ENCODE measurements at places on chromosomes 7 and 10.

DNA sequence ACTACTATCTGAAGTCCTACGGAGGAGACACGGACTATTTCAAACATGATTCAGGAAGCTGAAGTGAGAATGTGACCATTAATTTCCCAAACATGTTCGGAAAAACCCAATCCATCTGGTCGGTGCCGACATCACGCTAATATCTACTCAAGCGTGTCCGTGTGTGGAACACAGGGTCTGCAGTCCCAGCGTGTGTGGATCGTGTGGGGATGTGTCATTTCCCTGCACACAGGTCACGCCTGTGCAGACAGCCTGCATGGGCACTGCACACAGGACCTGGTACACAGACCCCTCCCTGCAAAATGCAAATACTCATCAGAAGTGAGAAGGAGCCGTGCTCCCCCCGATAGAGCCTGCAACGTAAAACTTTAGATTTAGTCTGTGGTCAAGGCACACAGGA is 57.8 kb downstream of the CARD11 start:
- no peak for DNase-seq

- no peak for DNase-seq
Measured at GRCh38 chr10:31128536-31128935, 96.9 kb upstream of the ZNF438 start.

DNA sequence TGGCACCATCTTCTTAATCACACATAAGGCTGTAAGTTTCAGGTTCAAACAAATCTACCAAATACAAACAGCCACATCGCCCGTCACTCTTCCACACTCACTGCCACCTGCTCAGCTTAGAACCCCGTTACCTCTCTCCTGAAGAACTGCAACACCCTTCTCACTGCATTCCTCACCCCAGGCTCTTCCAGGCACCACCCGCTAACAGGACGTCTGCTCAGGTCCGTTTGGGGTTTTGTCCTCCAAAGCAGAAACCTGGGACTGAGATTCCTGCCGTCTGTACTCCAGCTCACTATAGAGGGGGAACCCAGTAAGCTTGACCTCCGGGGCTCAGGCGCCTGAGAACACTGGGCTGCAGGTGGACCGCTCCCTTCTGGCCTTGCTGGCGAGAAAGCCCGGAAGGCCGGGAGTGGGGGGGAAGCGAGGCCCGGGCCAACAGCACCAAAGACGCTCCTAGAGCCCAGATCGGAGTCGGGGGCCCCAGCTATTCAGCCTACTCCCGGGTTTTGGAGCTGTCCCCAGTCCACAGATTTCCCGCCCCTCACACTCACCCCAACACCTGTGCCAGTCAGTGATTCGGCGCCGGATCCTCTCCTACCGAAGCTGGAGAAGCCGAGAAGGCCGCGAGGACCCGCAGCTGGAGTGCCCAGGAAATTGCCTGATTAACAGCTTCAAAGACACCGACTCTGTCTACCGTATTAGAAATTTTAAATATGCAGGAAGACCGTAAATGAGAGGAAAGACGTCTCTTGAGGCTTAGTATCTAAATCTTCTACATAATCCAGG is at the start of gene AP3M1:
TSS of gene AP3M1 (minus strand) at position 625 of the 786 bp plus-strand sequence. CDS start 12,449 bp downstream, outside the sequence.
- peak; percentile 84 for DNase-seq

- no peak for DNase-seq
Measured at GRCh38 chr7:111138193-111138569, 47.3 kb downstream of the LRRN3 start.

DNA sequence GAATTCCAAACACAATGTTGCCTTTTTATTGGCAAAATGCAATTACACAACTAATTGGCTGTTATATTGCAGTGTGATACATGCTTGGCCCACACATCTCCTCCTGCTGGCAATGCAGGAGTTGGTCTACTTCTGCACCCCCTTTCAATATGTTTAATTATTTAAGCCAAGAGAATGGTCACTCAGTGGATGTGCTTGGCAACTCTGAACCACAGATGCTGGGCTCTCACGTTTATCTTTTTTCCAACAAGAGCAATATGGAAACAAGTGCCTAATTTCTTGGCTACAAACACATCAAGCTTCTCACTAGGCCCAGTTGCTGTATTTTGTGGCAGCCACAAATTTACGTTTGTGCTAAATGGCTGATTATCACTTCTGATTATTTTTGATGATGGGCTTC is 1149.2 kb upstream of the CELF2 start:
- no peak for DNase-seq

GRCh38 chr10:34748767-34749166 is 66.3 kb downstream of the PARD3 start:
- no peak for DNase-seq

DNA sequence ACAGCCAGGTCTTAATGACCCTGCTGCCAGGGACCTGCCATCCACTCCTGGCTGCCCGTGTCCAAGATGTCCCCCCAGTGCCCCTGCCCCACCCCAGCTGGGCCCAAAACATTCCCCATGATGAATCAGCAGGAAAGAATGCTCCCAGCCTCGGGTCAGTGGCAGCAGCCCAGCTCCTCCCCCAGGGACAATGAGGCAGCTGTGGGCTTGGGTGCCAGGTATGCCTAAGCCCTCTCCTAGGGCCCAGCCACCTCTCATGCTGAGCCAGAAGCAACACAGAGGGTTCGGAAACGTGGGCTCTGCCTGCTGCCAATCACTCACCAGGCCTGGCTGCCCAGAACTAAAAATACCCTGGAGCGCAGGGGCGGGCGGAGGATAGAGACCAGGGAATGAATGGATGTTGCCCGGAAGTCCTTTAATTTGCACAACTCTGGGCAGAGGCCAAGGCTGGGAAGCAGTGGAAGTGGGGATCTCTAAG is 1.5 kb upstream of the LOXL4 start:
- DNase-seq: no peak

GRCh38 chr10:3500408-3500856 is 284.6 kb downstream of the KLF6 start:
- peak; percentile 72 for DNase-seq

GRCh38 chr10:130897815-130898214 is 413.7 kb downstream of the TCERG1L start:
- DNase-seq: no peak

- DNase-seq: no peak
Measured at GRCh38 chr10:75739414-75740143, 308.2 kb downstream of the LRMDA start.

DNA sequence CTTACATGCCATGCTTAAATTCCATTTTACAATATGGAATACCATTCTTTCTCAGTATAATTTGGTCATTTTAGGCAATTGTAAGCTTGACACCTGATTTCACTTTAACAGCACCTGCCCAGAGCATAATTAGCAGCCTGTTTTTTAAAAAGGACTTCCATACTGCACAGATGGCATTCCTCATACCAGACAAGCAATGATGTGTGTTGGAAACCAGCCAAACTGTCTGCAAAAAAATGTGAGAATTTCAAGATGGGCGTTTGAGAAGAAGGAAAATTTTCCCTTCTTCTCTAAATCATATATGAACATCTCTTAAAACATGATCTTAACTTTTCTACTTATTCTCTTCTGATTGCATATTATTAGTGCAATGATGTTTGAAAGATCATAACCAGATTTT is 40.4 kb upstream of the AGMO start:
- DNase-seq: no peak

- no peak for DNase-seq
Measured at GRCh38 chr7:98341106-98341505, 59.6 kb downstream of the BRI3 start.

- DNase-seq: no peak
Measured at GRCh38 chr10:10125676-10126075, 892.0 kb upstream of the CELF2 start.

DNA sequence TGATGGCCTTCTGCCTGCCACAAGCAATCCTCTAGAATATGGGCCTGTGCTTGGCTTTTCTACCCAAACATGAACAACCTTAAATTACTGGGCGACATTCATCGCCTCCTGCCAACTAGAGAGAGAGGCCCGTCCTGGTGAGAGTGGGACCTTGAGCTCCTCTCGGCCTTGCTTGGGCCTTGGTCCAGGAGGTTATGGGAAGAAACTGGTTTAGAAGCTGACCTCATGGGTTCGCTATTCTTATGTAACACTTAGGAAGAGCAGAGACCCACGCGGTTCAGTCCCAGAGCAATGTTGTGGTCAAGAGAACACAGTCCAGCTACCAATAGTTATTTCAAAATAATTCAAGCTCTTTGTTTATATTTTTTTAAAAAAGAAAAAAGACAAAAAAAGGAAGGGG is 176.3 kb upstream of the ZNF32 start:
- no peak for DNase-seq

DNA sequence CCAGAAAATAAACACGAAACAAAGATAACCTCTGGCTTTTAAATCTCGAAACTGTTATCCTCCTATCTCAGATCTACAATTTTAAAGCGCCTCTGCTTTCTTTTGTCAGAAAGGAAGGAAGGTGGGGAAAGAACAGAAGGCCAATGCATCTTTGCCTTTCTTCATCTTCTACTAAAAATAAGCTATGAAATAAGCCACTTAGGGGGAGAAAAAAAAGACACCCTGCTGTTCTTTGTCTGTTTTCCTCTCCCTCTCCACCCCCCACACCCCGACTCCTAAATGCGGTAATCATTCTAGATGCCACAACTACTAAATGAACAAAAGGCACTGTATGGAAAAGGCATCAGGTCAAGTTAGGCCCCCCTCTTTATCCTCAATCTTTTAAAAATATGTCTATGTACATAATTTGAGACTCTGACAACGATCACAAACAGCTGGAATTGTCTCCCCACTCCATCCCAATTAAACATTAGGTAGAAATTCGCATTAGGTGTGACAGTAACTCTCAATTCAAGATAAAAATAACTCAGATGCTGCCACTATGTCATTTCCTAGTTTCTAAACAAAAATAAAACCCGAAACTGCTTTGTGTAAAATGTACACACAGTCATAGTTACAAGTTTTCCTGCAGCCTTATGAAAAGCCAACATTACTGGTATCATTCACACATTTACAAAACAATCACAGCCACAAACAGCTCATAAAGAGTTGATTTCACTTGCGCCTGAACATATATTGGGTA is 2.4 kb downstream of the UBE2H start:
- no peak for DNase-seq

- peak; percentile 56 for DNase-seq
Measured at GRCh38 chr10:72009425-72010081, 45.4 kb downstream of the CHST3 start.

DNA sequence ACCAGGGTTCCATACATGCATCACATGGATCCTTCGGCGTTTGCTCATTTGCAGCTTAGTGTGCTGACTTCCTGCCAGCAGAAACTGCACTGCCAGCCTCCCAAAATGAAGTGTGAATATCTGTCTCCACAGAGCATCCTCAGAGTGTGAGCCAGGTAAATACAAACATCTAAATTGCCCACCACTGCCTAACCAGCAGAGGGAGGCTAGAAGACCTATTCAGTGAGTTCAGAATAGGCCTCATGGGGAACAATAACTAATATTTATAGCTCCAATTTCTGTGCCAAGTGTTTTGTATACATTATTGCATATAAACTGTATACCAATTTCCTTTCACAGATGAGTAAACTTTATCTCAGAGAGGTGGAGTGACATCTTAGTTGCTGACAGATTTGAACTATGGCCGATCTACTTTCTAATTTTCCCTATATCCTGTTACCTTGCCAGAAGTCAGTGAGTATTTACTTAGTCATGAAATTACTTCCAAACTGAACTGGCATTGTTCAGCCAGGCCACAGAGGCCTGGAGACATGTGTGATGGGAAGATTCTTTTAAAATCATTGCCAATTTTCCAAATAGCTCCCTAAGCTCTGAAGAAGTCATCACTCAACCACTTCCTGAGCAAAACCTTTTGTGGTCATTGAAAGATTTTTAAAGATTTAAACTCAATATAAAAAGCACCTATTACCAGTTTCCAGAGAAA is 926.5 kb upstream of the GHITM start:
- DNase-seq: no peak

GRCh38 chr7:82633592-82633991 is 190.0 kb upstream of the CACNA2D1 start:
- no peak for DNase-seq

- no peak for DNase-seq
Measured at GRCh38 chr10:29612657-29613056, 22.1 kb downstream of the SVIL start.

- DNase-seq: no peak
Measured at GRCh38 chr10:35219292-35219691, 92.6 kb downstream of the CREM start.

GRCh38 chr10:101686133-101686925 is 8.6 kb downstream of the FBXW4 start:
- no peak for DNase-seq

DNA sequence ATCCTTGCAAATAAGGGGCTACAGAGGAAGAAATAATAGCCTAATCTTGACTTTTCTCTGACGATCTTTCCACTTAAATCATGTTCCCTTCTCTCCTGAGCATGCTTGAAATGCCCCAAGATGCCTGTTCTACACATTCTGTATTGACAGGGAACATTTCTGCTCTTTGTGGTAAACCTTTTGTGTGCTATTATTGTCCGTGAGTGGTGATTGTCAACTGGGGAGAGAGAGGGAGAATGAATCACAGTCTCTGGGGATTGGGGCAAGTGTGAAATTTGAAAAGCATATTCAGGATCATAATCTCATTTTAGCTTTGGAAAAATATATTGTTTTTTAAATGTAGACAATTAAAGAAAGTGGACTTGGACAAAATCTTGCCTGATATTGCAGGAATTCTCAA is 20.6 kb downstream of the UBTD1 start:
- no peak for DNase-seq

DNA sequence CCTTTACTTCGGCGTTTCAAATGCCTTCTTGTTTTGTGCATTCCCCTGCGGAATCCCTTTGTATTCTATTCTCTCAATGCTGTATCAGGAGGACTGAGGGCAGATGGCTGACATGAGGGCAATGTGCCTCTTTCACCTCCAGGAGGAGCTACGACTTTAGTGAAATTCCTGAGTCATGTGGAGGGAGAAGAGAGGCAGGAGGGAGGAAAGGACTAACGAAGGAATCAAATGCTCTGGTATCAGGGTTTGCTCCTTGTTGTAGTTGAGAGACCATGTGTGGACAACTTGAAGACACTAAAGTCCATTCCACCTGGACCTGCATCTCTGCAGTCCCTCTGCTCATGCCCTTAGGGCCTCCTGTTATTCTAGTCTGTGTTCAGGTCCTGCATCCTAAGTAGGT is 40.2 kb upstream of the PRSS58 start:
- DNase-seq: no peak

DNA sequence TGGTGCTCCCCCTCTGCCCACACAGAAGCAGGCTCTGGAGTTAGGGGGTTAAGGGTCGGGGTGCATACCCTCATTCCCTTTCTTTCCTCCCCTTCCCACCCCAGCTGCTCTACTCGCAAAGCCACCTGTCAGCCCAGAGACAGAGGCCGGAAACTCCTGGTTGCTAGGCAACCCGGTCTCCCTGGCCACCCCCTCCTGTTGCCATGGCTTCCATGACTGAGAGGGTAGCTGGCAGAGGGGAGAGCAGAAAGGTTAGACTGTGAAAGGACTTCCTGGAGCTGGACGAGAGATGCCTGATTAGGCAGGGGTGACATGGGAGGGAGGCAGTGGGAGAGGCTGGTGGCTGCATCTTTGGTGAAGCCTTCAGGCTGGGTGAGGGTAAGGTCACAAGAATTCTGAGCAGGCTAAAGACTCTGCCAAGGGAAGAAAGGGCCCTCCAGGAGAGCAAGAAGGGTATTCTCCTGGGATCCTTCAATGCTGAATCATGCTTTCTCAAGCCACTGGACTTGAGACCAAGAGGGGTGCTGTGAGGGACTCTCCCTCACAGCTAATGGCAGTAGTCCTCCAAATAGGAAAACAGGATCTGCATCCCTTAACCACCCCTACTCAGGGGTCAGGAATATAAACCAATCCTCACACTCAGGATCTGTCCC is 5.4 kb downstream of the PSD start:
- no peak for DNase-seq

- no peak for DNase-seq
Measured at GRCh38 chr7:113128031-113128430, 9.7 kb upstream of the SMIM30 start.
